Renal cortical epithelial cell (primary cell): ENCODE measurements at places on chromosomes 3 and 15. TPM values are rescaled to one million over a fixed set of nuclear protein-coding genes. Genes with fewer than 3 reads are reported as not detected.

- no peak for DNase-seq
Measured at GRCh38 chr3:67712259-67712658, 57.8 kb upstream of the SUCLG2 start.

The CEMIP gene
- 0.20 and 0.52 TPM in 2 replicates for total RNA-seq

- peak; percentile 84 for DNase-seq
Measured at GRCh38 chr3:189927975-189928895, 192.5 kb downstream of the P3H2 start.

The CAPN3 gene
- 0.35 and 3.6 TPM in 2 replicates for total RNA-seq

The SLC35G2 gene
- total RNA-seq, result 13.7 and 16.5 TPM in 2 replicates

DNA sequence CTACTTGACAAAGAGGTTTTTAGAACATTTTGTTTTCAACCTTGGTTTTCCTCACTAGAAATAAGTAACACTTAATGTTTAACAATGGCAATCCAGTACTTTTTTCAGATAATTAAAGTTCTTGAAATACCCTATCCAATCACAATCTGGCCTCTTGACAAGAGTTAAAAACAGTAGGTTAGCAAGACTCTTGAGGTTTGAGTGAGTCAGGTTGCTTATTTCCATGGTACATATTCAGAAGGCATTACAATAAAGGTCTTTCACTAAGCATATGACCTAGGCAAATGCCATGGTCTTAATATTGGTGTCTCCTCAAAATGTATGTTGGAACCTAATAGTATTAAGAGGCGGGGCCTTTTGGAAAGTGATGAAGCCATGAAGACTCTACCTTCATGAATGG, 5.6 kb downstream of the SUCNR1 start:
- DNase-seq, result peak; percentile 71

The EPHB3 gene
- 0.15 and 0.17 TPM in 2 replicates for total RNA-seq

- DNase-seq, result no peak
Measured at GRCh38 chr3:159627229-159627628, 361.4 kb upstream of the IL12A start.

GRCh38 chr15:57445872-57446271, 69.6 kb downstream of the CGNL1 start:
- no peak for DNase-seq

DNA sequence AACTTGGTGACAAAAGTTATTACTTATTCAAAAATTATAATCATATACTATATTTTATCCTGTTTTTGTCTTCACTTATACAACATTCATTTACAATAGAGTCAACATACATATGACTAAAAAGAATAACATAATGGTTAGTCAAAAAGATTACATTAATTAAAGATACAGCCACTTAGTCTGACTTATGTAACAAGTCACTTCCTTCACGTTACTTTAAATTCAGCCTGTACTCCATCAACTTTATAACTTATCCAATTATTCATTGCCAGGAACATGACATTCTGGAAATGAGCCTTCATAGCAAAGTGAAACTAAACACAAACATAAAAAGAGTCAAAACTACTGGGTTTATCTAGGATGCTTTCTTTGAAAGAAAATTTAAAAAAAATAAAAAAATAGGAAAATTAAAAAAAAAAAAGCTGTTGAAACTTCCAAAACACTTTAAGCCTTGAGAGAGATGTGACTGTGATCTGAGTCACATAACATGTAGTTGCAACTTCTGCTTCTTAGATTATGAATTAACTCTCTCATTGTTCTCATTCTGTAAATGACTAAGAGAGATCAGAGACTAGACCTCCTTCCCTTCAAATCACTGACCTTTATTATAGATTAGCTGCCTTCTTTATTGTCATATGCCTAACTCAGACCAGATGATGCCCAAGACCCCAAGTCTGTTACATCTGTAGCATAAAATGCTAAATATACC, 107.8 kb downstream of the MYRIP start:
- peak; percentile 92 for DNase-seq

The ANKUB1 gene
- not detected in 2 replicates for total RNA-seq

DNA sequence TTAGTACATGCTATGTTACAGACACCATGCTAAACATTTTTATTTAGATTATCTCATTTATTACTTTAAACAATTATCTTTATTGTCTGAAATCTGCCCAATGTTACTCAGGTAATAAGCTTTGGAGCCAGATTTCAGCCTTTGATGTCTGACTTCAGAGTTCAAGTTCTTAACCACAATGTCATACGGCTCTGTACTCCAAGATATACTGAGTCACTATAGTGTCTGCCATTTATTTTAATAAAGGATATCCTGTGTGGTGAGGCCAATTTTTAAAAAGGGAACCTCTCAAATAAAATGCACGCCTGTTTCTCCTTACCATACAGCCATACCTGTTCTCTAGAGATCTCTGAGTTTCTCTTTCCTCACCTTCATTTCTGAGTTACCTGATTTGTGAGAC, 193.1 kb downstream of the EPHA3 start:
- DNase-seq, result no peak

- peak; percentile 86 for DNase-seq
Measured at GRCh38 chr3:104460477-104461406, 906.0 kb upstream of the ALCAM start.

DNA sequence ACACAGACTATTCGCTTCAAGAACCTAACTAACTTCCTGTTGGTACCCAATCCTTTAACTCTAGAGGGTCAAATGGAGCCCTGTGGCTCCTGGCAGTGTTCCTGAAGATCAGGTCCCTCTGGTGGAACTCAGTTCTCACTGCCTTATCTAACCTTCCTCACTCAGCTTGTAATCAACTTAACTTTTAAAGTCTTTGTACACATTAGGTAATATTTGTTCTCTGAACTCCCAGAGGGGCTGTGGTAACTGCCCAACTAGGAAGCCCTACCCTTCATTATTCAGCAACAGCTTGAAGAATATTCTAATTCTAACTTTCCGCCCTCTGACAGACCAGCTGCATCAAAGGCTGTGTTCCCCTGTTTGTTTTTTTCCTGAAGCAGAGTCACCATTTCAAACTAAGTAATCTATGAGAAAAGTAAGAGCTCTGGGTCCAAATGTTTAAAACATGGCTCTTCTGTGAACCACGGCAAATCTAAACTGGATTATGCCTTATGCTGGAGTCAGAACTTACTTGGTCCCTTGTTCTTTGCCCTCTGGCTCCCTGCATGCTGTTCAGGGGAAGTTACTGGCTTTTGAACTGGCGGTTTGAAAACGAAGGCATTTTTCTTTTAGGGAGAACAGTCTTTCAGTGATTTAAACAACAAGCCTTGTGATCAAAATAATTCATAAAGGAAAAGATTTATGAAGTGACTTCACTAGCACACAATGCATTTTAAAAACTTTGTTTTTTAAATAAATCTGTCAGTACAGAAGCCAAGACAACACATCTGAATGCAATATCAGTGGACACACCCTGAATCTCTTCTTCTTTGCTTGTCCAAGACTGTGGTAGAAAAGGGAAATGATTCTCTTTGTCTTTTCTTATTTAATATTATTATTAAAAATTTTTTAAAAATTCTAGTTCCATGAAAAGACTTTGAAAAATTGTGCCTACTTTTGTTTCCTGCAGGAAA, 365.6 kb downstream of the TIGIT start:
- no peak for DNase-seq

The IL20RB gene
- total RNA-seq, result 0.35 and 0.40 TPM in 2 replicates

- no peak for DNase-seq
Measured at GRCh38 chr3:141994856-141995255, 118.4 kb downstream of the ATP1B3 start.

DNA sequence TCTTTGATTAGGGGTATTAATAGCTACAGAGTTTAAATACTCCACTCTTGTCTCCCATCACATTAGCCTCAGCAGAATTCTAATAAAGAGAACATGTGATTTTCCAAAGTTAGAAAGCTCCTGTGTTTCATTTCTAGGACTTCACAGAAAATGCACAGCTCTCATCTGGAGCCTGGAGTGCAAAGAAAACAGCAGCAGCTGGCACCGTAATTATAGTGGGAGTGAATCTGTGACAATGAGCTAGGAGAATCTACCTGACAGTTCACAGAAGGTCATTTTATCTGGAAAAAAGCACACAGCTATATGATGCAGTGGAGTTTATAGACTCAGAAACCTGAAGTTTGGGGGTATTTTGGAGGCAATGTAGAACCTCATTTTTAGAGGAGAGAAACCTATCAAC, 5.4 kb upstream of the TRIM59 start:
- DNase-seq, result no peak

DNA sequence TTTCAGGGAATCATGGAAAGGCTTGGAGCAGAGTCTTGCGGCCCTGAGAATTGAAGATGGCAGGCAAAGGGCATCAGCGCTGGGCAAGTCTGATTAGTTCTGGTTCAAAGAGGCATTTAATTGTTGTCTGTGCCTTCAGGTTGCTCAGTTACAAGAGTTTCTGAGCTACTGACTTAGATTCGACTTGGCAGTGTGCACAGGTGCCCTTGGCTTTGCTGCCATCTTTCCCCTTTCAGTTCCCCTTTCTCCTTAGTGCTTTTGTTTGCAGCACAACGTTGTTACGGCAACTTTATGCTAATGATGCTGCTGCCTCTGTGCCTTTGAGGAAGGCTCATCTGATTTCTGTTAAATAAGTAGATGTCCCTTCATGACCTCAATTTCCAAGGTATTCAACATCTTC, 12.5 kb downstream of the P2RY14 start:
- DNase-seq, result no peak

The HSPBAP1 gene
- 2.4 and 5.8 TPM in 2 replicates for total RNA-seq

The MINAR1 gene
- total RNA-seq, result 0.17 and 0.60 TPM in 2 replicates

The SLC7A14 gene
- 0.35 and 0.55 TPM in 2 replicates for total RNA-seq

The IGSF11 gene
- total RNA-seq, result 0.05 TPM in 1 of 2 replicates, not detected in the other

The STAB1 gene
- 0.50 and 0.69 TPM in 2 replicates for total RNA-seq

The GABRB3 gene
- 1.9 and 2.4 TPM in 2 replicates for total RNA-seq

- DNase-seq, result peak; percentile 14
Measured at GRCh38 chr3:70256566-70256965, 55.9 kb downstream of the MDFIC2 start.

- peak; percentile 47 for DNase-seq
Measured at GRCh38 chr15:23467110-23467600, 20.1 kb upstream of the GOLGA6L2 start.

The SLC35A5 gene
- total RNA-seq, result 32.0 and 70.2 TPM in 2 replicates

The TGM5 gene
- 0.25 and 0.35 TPM in 2 replicates for total RNA-seq

DNA sequence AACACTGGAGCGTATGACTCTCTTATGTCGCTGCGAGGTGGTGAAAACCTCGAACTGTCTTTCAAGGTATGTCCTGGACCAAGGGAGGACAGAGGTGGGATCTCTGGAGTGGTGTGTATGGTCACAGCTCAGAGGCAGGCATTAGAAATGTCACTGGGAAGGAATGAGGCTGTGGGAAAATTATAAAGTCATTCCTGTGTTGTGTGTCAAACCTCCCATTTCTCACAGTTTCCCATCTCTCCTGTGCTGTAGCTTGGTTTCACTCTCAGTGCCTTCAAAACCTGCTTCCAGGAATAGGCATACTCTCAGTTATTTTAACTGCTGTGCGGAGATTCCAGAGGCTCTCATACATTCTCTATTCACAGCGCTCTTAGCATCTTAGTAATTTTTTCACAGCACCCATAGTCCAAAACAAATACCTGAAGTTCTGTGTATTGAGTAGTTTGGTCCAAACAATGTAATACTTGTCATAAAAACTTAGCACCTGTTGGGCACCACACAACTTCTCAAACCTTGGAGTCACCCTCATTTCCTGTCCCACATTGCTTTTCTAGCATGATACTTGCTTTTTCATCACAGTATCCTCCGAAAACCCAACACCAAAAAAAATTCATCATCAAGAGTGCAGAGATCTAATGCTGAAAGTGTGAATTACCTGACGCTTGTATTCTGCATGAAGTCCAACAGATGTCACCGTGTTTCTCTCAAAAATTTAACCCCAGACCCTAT, 36.9 kb downstream of the GALNT15 start:
- no peak for DNase-seq

- no peak for DNase-seq
Measured at GRCh38 chr3:24867783-24868182, 373.1 kb upstream of the THRB start.

The PCSK6 gene
- 1.2 and 11.0 TPM in 2 replicates for total RNA-seq

DNA sequence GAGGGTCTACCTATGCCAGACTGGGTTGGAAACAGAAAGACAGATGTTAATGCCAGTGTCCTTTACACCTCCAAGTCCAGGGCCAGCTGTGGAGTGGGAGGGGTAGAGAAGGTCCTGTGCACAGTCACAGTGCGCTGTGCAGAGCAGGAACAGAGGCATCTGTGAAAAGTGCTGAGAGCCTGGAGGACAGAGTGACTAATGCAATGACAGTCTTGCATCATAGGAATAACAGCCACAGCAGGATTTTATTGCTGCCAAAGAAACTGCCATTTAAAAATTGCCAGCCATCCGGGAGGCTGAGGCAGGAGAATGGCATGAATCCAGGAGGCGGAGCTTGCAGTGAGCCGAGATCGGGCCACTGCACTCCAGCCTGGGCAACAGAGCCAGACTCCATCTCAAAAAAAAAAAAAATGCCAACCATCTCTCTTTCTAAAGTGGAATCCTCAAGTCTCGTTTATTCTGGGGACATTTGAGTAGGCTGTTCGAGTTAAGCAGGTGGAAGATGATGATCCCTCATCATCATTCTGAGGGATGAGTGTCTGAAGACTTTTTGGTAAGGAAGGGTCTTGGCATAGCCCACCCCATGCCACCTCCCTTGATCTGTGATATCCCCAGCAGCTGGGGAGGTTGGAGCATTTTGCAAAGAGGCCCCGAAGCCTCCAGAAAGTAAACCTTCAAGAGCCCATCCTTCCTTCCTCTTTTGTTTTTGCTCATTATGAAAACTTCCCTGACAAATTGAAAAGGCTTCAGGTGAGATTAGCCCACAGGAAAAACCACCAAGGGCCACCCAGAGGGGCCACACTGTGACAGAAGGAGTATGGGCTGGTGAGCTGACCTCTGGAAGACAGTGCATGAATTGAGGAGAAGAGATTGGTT, 7.7 kb downstream of the CCR2 start:
- peak; percentile 53 for DNase-seq

DNA sequence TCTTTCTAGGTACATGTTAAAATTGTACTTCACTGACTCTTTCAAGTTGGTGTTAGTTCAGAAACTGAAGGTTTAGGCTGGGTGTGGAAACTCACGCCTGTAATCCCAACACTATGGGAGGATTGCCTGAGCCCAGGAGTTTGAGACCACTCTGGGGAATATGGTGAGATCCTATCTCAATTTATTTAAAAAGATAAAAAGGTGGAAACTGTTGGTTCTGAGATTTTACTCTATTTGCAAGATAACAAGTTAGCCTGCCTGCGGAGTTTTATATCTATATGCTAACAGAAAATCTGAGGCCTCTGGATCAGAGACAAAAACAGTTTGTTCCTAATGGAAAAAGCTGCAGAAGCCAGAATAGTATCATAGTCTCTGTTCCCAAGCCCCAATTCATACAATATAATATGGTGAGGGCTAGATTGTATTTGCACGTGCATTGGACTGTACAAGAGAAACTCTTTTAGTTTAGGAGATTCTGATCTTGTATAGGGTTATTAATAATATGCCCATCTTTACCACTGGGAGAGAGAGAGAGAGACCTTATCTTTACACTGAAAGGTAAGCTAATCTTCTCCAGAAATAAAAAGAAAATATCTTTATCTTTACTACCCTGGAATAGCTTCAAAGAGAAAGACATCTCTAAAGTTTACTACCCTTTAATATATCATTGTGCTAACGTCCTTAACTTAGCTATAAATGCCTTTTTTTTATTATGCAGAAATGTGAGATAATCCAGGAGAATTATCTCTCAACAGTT, 1267.6 kb downstream of the OTOL1 start:
- DNase-seq, result no peak
